ENCODE measurements at places on chromosomes 2 and 18.

GRCh38 chr2:206614811-206615210, 27.5 kb upstream of the FAM237A start:
- no peak for DNase-seq

GRCh38 chr2:25977768-25978167, 4.5 kb downstream of the KIF3C start:
- no peak for DNase-seq

- DNase-seq = no peak
These were observed 3.9 kb downstream of the RND3 start for GRCh38 chr2:150483532-150483931.

- DNase-seq = no peak
These were observed 81.6 kb downstream of the ASAP2 start for GRCh38 chr2:9288233-9288632.

DNA sequence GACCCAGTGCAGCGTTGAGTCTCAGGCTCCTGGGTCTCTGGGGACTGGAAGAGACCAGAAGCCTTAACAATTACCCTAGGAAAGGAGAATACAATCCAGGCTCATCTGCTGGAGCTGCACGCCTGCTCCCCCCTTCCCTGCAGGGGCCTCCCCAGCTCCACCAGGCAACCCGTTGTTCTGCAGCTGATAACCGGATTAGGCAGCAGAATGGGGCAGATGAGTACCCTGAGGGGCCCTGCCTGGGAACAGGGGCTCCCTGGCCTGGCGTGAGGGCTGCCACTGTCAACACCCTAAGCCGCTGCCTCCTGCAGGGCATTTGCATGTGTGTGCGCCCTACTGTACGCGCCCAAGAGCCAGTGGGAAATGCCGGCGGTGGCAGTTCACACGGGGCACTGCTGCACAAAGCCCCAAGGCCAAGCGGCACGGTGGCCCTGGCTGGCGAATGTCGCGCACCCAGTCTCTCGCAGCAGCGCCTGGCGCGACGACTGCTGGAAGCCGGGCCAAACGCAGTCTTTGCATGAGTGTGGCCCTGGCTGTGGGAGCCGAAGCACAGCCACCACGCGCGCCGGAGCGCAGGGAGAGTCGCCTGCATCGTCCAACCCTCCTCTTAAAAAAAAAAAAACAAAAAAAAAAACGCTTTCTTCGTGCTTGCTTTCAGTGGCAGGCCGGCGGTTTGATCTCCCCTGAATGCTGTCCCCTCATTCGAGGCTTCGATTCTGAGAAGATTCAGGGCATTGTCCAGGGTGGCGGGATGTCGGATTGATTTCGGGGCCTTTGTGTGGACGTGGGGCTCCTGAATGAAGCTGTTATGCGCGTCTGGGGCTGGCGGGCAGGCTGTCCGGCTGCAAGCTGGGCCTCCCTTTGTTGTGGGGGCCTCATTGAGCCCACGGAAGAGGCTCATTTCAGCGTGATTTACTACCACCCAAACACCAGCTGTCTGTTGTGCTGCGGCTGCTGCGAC, 63.8 kb downstream of the SETBP1 start:
- no peak for DNase-seq

DNA sequence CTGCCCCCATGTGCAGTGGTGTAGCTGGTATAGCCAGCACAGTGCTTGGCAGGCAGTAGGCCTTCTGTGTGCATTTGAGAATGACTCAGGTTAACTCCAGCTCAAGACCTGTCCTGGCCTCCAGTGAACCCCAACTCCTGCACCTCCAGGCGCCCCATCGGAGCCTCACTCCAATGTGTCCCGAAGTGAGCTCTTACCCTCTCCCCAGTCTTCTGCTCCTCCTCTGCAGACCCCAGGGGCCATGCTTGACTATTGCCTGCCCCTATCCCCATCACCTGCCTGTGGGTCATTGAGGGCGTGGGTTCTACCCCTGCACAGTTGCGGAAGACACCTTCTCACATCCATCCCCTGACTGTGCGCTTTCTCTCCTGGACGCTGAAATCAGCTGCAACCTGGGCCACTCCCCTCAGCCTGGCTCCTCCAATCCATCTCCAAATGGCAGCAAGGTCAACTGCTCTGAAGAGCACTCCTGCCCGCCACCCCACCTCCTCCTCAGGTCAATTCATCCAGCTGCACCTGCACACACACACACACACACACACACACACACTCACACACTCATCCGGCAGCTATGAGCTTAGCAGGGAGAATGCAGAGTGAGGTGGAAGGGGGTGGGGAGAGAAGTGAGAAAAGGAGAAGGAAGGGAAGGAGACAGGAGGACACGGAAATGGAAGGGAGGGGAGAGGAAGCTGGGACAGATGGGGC, 130.3 kb upstream of the GLI2 start:
- DNase-seq = no peak

DNA sequence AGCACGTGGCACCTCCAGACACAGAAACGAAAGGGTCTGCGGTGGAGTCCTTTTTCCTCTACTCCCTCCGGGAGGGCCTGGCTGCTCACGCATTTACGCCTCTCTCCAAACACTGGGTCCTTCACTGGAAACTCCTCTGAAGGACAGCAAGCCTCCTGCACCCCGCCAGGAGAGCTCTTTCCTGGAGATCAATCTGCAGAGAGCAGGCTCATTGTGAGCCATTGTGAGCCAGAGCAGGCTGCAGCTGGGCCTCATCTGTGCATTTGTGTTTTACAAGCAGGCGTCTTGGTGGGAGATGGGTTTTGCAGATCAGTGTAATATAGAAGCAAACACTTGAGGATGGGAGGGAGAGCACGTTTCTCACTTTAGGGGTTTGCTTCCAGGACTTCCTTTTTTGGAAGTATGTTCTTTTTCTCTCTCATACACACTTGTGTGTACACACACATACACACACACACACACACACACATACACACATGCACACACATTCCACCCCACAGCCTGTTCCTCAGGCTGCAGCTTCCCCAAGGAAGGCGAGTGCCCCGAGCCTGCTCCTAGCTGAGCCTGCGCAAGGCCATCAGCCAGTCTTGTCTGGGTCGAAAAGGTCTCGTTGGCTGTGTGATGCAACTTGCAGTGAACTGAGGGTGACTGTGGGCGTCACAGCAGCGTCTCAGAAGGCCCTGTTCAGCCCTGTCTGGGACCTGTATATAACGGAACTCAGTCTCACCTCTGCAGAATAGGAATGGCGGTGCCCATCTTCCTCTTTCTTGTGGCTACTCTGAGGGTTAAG, 163.5 kb downstream of the GLI2 start:
- no peak for DNase-seq

GRCh38 chr2:86074811-86075210, 30.9 kb downstream of the POLR1A start:
- no peak for DNase-seq

DNA sequence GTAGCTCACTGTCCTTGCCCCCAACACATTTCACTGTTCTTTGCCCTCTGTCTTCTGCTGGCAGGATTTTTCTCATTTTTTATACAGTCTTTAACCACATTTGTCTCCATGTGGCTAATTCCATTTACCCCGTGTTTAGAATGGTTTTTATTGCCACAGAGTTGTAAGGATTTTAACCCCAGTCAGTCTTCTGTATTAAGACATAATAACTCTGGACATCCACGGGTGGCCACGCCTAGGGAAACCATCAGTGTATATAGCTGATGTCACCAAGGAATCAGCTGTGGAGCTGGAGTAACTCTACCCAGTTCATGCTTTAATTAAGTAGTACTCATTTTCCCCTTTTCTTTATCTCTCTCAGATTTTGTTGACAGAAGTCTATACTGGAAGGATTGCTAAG, 139.8 kb downstream of the MAP4K4 start:
- DNase-seq = no peak

DNA sequence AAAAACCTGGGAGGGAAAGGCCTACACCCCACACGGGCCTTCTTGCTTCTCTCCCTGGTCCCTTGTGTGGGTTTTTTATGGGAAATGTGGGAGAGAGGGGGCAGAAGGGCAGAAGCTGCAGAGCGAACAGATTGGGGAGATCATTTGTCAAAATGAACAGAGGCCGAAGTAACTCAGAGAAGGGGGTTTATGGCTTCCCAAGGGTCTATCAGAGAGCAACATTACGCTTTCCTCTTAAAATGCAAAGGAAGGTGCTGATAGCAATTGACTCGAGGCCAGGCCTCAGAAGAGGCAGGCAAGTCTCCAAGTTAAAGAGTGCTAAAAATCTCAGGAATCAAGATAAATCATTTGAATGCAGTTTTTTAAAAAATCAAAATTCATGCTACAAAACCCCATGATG, 101.5 kb downstream of the SGPP2 start:
- no peak for DNase-seq

DNA sequence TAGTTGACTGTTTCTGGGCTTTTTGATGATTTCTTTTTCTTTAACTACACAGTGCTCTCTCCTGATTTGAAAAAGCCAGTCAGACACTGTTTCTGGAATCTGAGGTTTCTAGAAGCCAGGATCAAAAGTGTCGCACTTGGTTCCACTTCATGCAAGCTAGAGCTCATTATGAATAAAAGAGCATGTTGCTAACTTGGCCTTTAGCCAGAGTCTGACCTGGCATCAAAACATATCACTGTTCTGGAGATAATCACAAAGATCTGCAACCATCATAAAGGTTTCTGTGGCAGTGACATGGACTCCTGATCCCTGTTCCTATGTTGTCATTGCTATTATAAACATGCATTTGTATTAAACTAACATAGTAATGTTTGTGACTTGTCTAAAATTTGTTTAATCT, 76.1 kb upstream of the MAPRE2 start:
- DNase-seq = no peak

DNA sequence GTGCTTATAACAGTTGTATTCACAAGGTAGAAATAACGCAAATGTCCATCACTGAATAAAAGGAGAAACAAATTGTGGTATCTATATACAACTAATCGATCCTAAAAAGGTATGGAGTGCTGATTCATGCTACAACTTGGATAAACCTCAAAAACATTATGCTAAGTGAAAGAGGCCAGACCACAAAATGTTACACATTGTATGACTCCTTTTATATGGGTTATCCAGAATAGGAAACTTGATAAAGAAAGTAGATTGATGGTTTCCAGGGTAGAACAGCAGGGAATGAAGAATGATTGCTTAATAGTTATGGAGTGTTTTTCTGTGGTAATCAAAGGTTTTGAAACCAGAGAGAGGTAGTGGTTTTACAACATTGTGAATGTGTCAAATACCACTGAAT, 432.2 kb upstream of the TRIB2 start:
- DNase-seq = no peak

GRCh38 chr18:33803636-33804035, 225.6 kb downstream of the ASXL3 start:
- DNase-seq = no peak

DNA sequence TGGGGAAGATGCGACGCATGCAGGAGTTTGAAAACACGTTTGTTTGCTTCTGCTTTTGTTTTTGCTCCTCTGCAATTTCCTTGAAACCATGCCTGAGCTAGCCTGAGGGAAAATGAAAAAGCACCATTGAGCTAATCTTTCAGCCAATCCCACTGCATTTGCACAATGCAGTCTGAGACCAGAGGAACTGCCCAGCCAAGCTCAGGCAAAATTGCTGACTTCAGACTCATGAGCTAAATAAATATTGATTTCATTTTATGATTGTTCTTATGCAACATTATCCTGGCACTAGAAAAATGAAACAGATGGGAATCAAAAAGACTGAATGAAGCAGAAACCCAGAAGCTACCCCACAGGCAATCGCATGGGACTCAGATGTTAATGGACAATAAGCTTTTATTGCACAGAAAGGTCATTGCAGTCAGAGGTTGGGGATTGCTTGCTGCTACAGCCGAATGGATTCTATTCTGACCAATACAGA, 37.0 kb downstream of the TPRKB start:
- no peak for DNase-seq

GRCh38 chr18:58865033-58865590, 435 bp downstream of the ZNF532 start:
- no peak for DNase-seq

DNA sequence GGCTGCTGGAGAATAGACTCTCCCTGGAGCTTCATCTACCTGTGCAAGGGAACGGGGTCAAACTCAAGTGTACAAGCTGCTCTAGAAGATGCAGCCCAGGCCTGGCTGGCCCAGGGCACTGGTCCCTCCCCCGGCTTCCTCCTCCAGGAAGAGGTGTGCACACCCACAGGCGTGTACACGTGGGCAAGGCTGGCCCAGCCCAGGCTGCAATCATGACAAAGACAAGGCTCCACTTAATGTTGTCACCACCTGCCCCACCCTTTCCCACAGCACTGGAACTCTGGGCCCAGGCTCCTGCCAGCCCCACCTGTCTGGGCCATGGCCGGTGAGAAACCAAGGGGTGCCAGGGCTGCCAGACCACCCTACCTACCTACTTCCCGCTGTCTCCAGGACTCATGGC, 29.6 kb upstream of the ALPP start:
- DNase-seq = no peak

DNA sequence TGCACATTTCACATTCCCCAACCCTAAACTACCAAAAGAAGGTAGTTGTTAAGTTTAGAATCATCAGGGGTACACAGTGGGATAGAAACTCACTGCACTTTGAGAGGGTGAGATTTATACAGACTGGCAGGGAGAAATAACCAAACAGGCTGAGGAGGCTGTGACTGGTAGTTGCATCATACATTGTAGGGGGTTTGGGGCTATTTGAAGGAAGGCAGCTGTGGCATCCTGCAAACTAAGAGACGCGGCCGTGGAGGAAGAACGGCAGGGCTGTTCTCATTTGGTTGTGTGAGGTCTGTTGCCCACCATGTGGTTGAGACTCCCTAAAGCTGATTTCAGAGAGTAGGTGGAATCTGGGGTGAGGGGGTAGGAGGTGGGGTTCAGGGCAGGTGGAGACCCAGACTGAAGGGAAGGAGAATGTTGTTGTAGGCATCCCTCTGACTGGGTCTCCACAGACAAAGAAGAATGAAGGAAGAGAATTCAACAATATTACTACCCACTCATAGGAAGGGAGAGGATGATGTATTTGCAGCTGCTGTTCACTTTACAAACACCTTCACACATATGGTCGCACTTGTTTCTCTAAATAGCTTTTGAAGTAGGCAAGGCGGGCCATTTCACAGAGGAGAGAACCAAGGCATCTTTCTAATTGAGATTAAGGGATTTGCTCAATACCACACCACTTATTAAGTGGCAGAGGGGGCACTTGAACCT, 170.9 kb upstream of the SIX2 start:
- DNase-seq = no peak

DNA sequence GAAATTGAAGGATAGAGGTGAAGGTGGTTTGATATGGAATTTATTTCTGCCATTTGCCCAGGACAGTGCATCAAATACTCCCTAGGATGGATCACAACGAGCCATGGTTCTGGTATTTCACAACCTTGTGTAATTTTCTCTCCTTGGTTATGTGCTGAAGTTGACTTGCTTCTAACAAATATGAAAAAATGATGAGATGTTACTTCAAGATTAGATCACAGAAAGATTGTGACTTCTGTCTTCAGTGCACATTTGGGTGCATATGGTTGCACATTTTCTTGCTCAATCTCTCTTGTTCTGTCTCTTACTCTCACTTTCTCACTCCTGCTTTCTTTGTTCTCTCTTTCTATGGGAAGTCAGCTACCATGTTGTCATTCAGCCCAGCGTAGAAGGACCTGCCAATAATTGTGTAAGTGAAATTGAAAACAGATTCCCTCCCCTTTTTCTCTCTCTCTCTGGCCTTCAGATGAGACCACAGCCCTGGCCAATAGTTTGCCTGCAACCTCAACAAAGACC, 104.6 kb upstream of the RMDN2 start:
- no peak for DNase-seq

GRCh38 chr2:10659898-10660568, 29.7 kb downstream of the NOL10 start:
- DNase-seq = no peak

- DNase-seq = no peak
These were observed 262.4 kb upstream of the CCDC68 start for GRCh38 chr18:55221622-55222021.

All from stimulated activated CD4-positive, alpha-beta T cell treated with anti-CD3 and anti-CD28 coated beads, TNF-alpha, amount 100 ng/mL, for 1 hour (primary cell).